CD4-positive, alpha-beta T cell treated with Interleukin-2 at 100 ng/mL for 4 hours (primary cell): ENCODE measurements at places on chromosomes 2 and 18.

- no peak for DNase-seq
Observed at GRCh38 chr2:127043367-127044164, 63.4 kb downstream of the BIN1 start.

- no peak for DNase-seq
Observed at GRCh38 chr2:10514273-10514672, 66.1 kb upstream of the ODC1 start.

- DNase-seq = no peak
Observed at GRCh38 chr2:156670104-156670503, 233.9 kb downstream of the GPD2 start.

DNA sequence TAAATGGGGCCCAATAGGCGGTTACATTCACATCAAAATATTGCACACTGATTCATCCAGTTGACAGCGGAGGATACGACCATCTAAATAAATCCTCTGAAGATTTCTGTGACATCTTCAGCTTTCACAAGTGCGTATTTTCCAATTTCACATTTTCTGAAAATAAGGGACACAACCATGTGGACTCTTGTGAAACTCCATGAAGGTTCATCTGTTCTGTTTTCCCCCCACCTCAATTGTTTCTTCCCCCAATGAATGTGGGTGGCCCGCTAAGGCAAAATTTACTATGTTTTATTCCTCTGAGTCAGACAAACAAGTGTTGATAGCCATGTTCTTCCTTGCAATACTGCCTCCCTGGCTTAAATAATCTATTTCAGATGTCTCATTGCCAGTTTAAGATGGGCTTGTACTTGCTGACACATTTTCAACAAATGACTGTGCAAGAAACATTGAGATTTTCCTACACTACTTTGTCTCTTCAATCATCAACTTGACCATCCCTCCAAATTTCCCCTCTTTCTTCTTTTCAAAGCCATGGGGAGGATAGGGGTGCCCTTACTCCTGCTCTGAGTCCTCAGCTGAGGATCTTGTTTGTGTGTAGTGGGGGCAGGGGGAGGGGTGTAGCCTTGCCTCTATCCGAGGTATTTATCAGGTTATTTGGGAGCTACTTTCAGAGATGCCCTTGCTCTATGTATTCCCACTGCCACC lies 78.2 kb downstream of the BCL11A start:
- DNase-seq = no peak

DNA sequence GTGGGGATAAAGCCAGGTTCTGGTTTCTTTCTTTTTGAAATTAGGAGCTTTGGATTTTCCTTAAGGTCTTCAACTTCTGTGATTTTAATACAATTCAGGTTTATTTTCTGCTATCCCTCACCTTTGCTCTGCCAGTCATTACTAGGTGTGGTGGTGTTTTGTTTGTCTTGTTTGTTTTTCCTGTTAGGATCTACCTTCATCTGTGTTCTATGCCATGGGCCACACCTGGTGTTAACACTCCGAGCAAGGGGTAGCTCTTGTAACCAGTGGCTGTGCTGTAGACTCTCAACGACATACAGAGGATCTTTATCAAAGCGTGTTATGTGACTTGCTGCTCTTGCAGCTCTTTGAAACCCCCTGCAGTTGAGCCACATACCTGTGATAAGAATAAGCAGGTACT lies 38.6 kb downstream of the MGAT5 start:
- DNase-seq = no peak

DNA sequence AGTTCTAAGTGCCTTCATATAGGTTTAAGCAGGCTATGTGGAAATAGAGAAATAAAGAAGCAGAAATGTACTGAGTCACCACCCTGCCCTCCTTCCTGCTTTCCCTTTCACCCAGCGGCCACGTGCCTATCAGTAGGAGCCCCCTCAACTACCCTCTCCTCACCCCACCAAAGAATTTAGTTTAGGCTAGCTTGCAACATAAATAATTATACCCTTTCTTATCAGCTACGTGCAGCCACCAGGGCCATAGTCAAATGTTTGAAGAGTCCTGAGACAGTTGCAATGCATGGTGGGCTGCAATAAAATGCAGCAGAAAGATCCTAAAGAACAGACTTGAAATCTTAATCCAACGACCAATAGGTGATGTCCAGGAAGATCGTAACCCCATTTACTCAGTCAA lies 101.2 kb downstream of the RTP5 start:
- no peak for DNase-seq
